ENCODE measurements at places on chromosomes 16 and 17.

GRCh38 chr17:65656390-65657250 is 95.2 kb upstream of the AXIN2 start:
- DNase-seq = no peak

- no peak for DNase-seq
Measured at GRCh38 chr17:20706751-20707373, 127.3 kb downstream of the CDRT15L2 start.

- DNase-seq = no peak
Measured at GRCh38 chr17:71790791-71791190, 330.0 kb upstream of the SOX9 start.

GRCh38 chr16:58516768-58517107 is 1.4 kb downstream of the SETD6 start:
- DNase-seq = no peak

DNA sequence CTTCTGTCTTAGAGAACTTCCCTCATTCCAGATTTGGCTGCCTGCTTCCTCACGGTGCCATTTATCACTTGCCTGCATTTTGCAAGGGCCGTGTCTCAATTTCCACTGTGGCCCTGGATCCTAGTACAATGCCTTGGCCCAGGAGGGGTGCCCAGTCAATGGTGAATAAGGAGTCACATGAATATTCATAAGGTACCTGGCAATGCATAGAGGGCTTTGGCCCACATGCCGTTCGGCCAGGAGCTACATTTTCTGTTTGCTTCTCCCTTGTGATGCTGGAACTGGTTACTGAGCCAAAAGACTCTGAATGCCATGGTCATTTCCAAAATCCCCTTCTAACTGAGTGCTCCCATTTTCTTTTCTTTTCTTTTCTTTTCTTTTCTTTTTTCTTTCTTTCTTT is 4.8 kb upstream of the PIRT start:
- no peak for DNase-seq

GRCh38 chr17:67855504-67856324 is 30.4 kb downstream of the BPTF start:
- DNase-seq = no peak

- no peak for DNase-seq
Measured at GRCh38 chr16:79267146-79267545, 333.4 kb downstream of the MAF start.

- no peak for DNase-seq
Measured at GRCh38 chr16:57783883-57784282, 18.4 kb downstream of the KIFC3 start.

DNA sequence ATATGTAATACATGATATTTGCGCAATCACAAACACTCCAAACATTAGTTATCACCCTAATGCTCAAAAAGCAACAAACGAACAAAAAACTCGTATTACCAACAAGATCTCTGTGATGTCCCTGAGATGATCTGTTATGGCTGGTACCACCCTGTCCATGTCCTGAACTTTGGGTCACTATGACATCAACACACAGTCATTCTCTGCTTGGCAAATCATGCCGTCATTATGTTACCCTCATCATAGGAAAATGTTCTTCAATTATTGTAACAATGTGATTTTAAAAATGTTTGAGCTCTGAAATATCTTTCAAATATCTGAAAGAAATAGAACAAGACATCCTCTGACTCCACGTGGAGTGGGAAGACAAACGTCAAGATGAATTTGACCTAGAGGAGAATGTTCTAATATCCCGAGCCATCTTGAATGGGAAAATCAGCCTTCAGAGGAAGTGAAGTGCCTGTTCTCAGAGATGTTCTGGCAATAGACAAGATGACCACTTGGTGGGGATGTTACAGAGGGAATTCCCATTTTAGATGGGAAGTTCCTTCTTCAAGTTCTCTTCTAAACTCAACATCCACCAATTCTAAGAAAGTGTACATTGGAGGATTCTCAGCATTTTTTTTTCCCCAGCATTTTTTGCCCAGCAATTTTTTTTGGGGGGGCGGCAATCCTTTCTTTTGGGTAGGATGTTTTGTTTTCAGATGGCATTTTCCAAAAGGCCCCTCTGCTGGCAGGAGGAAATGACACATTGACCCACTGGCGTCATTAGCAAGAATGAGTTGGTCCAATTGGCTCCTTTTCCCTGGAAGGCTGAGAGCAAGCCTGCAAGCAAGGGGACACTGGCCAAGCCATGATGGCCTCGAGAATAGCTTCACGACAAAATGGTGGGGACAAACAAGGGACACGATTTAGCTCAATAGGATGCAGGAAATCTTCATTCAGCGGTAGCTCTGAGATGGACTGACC is 3.7 kb upstream of the HSD17B2 start:
- no peak for DNase-seq

DNA sequence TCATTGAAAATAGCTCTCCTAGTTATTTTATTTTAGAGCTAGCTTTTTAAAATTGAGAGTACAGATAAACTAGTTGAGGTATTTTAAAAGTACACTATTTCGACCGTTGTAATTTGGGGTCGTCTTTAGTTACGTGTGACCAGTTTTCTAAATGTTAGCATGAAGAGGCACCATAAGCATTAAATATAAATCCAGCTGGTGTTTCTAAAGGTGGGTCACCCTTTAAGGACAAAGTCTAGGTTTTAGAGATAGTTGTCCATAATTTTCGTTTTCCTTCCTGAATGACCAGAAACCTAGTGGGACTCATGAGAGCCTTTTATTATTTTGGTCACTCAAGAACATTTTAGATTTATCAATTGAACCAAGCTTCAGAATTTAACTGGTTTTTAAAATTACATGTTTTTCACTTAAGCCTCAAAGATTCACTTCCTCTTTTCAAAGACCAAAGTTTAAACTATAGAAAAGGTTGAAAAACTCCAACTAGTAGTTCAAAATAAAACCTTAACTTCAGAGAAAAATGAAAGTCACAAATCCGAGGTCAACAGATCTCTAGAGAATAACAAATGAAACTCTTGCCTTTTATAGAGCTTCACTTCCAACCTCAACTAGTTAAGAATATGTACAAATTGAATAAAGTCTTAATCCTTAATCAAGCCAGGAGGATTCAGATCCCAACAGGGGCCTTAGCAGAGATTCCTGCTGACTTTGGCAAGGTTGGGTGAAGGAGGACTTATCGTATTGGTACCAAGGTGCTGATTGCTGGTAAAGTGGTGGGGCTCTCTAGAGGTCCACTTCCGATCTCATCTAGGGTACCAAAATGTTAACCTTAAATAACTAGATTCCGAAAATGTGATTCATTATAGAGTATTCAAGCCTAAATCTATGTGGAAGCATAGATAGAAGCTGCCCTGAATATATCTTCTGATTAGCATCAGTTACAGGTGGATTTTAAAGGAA is 32.5 kb downstream of the PHKB start:
- no peak for DNase-seq

- no peak for DNase-seq
Measured at GRCh38 chr17:885971-886571, 93.5 kb downstream of the NXN start.

GRCh38 chr16:88810166-88810911 is 1.4 kb downstream of the APRT start:
- DNase-seq = no peak

DNA sequence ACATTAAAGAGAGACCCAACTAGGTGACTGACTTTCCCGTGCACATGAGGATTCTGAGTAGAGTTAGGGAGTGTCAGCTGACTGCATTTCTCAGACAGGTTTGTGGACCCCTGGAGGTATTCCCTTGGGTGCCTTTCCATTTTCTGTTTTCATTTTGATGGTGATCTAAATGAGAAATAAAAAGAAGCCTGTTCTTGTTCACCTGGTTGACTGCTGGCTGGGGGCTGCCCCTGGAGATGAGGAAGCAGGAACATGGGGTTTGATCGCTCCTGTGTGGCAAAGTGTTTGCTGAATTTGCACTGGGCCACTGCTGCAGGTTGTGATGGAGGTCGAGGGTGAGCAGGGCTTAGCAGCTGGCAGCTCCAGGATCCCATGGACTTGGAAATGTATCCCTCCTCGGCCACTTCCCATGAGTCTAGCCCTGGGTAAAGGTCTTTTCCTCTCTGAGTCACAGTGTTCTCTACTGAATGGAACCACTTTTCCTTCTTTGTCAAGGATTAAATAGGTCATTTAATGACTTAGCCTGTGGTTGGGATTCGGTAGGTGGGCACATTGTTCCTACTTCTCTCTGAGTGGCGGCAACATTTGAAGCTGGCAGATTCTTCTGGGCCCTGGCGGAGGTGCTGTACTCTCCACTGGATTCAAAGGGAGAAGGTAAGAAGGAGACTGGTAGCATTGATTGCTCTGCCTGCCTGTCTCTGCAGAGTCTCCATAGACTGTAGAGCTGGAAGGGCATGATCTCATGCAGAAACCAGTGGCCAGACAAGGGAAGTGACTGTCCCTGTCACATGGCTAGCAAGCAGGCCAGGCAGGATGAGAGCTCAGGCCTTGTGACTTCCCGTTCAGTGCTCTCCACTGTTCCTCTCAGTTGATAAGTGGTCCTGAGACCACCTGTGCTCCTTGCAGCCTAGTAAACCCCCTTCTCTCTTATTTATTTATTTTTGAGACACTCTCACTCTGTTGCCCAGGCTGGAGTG is 17.9 kb downstream of the SNX29 start:
- DNase-seq = no peak

DNA sequence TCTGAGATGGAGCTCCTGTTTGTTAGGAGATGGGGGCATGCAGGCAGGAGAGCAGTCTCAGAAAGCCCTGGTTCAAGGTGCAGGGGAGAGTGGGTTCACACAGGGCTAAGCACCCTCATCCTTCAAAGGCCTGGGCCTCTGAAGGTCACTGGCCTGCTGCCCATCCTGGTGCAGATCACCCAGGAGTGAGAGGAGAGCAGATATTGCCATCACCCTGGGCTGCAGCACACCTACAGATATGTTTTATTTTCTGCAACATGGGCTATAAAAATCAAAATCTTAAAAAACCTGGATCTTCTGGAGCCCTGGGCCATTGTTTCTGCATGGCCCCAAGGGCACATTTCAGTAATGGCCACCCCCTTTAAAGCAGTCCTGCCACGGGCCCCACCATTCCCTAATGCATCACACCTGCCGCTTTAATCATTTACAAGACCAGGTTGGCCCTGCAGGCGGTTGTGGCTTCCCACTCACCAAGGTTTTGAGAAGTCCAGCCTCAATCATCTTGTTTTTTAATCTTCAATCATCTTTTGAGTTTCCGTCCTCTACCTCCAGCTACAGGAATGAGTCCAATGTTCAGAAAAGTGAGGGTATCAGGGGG is 20.4 kb upstream of the NUP93 start:
- no peak for DNase-seq

GRCh38 chr16:65667011-65667578 is 545.2 kb upstream of the CDH11 start:
- DNase-seq = no peak

DNA sequence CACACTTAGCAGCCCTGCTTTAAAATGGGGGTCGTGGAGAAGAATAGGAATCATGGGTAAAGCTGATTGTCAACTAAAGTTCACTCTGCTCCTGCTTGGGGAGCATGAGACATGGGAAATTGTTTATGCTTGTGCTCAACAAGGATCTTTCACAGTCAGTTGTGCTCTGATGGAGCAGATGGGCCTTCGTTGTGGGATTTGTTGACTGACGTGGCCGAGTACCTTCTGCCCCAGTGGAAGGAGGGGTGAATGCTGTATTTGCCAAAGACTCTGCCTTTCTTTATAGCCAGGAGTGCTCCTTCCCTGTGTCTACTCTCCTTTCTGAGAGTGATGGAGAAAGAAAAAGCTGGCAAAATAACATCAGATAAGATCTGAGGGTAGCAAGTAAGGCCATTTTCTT is 11.4 kb downstream of the ARSG start:
- no peak for DNase-seq

DNA sequence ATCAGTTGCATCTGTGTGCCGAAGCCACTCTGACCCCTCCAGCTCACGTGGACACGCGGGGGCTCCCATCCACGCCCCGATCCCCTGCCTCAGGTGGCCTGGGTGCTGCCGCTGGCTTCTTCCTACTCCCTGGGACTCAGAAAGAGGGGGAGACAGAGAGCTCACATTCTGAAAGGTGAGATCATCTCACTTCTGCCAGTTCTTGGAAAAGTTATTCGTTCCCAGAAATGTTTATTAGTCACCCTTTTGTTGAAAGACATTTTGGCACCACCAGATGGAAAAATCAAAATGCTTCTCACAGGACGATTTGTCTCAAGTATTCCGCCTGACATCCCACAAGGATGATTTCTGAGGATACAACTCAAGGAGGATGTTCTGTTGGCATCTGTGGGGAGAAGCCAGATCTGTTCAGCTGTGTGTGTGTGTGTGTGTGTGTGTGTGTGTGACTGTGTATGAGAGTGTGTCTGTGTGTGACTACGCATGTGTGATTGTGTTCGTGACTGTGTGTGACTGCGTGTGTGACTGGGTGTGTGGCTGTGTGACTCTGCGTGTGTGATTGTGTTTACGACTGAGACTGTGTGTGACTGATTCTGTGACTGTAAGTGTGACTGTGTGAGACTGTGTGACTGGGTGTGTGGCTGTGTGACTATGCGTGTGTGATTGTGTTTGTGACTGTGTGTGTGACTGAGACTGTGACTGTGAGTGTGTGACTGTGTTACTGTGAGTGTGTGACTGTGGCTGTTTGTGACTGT is 207.3 kb downstream of the NTN1 start:
- DNase-seq = no peak

DNA sequence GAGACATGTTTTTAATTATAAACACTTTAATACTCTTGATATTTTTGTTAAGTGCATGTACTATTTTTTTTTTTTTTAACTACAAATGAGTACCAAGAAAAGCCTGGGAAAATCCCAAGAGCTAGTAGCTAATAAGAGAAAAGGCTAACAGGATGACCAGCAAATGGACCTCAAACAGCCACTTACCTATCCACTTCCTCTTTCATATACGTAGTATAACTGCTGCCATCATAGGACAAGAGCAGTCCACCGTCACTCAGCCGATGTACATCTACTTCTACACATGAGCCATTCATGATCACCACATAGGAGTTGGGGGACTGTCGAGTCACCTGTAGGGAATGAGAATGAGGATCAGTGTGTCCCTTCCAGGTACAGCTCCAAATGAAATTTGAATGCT is 128.0 kb upstream of the C17orf78 start:
- DNase-seq = no peak

DNA sequence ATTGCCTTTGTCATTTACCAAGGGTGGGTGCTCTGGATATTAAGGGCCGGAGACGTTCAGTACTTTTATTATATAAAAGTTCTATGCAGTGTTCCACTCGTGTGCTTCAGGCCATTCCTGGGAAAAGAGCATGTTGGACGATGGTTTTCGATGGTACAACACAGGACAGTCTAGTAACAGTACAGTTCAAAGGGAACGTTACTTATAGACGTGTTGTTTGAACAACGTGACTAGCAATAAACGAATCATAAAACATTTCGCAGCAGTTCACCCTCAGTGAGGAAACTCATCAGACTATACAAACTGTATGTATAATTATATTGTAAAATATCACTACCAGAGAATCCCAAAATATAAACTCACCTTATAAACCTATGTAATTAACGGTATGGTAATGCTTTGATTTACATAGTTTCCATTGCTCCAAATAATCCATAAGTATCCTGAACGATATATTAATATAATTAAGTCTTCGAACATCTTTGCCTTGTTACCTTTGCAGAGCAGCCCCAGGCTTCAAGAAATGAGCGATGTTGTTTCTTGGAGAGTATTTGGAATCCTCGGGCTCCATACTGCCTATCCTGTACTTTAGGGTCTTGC is 589 bp downstream of the NMT1 start:
- no peak for DNase-seq

- no peak for DNase-seq
Measured at GRCh38 chr17:13374203-13375143, 227.3 kb downstream of the HS3ST3A1 start.
